ENCODE measurements at places on chromosomes 6 and 20. TPM values are rescaled to one million over a fixed set of nuclear protein-coding genes. Genes with fewer than 3 reads are reported as not detected.
A peak's percentile ranks its signal among the peaks of the same experiment; 100 is the strongest.

DNA sequence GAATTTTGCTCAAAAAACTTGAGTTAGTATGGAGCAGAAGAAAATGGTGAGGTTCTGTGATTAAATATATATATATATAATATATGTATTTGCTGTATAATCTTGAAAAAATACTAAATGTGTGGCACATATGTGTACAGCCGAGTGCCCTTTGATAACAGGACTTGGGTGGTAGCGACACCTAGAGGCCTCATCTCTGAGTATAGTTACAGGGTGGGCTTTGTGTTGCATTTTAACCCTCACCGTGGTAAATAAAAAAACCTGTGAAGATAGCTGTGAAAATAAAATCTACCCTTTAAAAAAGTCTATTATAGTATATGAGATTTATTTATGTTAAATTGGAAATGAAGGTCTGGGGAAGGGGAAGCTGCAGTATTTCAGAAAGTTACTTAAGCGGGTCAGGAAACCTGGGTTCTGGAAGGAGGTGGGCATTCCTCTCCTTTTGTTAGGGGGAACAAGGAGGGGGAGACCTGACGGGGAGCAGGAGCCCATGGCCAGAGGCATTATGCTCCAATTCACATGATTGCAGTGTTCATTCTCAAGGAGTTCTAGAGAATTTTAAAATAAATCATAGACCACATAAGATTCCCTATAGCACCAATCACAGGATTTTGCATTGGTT, 82.7 kb downstream of the SH3BGRL2 start:
- peak; percentile 73 for DNase-seq

DNA sequence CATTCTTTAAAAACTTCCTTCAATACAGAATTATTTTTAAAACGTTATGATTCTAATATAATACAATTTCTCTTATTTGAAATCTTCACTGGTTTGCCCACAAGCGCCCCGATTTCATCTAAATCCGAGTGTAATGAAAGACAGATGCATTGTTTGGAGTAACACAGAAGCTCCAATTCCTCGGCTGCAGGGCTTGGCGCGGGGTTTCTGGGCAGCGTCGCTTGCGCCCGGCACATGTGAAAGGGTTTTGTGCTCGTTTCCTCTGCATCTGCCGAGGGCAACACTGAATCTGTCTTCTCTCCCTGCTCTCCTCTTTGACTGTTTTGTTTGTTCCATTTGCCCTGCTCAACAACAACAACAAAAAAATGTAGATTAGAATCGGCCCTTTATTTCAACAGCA, 248.6 kb upstream of the QKI start:
- DNase-seq: no peak

GRCh38 chr6:143180826-143181225, 120.1 kb downstream of the AIG1 start:
- no peak for DNase-seq

DNA sequence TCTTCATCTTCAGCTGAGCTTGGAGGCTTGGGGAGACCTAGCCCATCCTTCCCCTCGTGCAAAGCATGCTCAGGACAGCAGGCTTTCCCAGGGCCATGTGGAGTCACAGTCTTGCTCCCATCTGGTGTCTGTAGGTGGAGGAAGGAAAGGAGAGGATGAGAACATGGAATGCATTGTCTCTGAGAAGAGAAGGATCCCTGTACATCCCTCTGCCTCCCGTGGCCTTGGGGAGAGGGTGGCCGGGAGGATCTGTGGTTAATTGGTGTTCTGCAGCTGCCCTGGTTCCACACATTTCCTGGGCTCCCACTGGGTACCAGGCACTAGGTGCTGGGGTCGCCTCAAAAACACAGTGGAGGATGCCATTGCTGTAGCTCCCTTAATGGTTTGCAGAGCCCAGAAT, 134.5 kb downstream of the PHACTR3 start:
- DNase-seq: no peak

- no peak for DNase-seq
Measured at GRCh38 chr6:92124200-92124651, 1295.1 kb downstream of the EPHA7 start.

GRCh38 chr20:19016140-19016497, 196.3 kb upstream of the SLC24A3 start:
- no peak for DNase-seq

GRCh38 chr20:57499676-57500075, 25.3 kb downstream of the CTCFL start:
- no peak for DNase-seq

DNA sequence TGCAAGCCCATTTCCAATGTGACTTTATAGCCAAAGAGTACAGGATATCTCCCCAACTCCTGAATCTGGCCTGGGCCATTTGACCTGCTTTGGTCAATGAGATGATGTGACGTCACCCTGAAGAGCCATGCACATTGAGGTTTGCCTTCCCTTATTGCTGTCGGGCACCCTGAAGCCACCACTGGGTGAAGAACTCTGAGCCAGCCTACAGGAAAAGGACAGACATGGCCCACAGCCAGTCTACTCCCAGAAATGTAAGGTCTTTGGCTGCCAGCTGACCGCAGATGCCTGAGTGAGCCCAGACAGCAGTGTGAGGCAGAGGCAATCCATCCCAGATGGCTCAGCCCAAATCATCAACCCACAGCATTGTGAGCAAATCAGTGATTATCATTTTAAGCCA, 3.7 kb upstream of the SYNDIG1 start:
- no peak for DNase-seq

DNA sequence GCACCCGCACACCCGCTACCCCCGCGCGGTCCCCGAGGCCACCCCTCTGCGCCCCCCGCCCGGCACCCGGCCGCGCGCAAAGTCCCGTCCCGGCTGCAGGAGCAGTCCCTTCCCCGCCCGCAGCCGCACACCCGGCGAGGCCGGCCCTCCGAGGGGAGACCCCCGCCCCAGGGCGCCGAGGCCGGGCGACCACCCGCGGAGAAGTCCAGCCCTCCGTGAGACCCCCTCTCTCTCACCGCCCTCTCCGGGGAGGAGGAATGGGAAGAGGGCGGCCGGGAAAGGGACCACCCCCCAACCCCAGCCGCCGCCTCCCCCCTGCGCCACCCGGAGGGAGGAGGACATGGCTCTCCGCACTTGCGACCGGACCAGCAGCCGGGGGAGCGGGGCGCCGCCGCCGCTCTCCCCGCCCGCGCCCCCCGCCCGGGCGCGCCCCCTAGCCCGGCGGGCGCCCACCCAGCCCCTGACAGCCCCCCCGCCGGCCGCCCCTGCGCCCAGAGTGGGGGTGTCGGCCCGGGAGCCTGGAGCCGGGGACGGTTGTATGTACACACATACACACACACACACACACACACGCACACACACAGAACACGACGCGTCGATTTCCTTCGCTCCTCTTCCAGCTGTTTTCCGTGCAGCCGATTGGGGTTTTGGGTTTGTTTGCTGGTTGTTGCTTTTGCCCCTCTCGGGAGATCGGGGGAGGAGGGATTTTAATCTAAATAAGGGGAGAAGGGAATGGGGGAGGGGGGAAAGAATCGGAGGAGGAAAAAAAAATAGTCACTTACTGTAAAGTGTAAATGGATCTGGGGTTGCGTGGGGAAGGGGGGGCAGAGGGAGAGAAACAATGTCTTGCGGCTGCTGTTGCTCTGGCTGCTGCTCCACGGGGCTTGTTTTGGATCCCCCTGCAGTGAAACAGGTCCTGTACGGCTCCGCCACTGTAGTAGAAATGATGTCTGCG, at the start of gene ATXN1:
Gene ATXN1 (minus strand): TSS at position 945 of the 955 bp plus-strand sequence.
- DNase-seq: peak; percentile 64

DNA sequence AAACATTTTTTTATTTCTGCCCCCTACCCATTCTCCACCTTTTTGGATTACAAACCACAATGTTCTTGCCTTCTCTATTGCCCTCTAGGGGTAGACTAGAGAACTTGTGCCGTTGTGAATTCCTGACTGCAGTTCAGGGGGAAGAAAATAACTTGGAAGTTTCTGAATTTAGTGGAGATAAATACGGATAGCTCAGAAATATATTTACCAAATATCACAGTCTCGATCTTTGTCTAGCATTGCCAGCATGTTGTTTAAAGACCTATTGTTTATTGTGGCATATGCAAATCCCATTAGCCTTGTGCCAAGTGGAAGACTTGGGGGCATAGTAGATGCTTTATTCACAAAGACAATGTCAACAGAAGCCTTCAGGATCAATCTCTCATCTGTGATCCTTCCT, 154.1 kb upstream of the MMS22L start:
- DNase-seq: no peak

DNA sequence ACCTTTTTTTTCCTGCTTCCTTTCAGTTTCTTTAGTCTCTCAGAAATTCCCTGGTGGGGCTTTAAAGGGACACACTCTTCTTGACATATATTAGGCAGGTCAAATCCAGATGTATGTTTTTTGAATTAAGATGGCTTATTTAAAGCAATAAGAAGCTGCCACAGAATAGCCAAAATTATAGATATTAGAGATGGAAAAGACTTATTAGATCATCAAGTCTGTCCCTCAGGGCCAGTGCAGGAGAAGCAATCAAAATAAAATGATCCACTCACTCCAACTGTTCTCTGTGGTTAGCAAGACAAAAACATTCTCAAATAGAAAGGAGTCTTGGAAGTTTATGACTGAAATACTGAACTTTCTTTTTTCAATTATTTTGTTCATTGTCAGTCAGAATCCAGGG, 462.8 kb downstream of the CDC5L start:
- no peak for DNase-seq

DNA sequence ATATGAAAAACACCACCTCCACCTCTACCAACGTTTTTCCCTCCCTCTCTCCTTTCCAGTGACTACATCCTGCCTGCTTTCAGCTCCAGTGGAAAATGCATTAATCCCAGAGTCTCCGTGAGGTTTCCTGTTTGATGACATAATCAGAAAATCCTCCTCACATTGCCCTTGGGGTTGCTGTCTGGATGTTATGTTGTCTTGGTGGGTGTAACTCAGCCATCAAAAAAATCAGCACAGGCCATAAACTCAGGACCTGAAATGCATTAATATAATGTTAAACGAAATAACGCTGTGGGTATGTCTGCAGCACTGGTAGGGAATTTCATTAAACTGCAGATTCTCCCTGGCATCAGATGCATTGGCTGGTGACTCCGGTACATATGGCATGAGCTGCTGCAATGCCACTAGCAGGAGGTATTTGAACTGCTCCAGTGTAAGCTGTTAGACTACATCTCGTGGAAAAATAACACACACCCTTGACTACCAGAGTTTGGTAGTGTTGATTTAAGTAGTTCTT, 297.8 kb downstream of the PRL start:
- no peak for DNase-seq

GRCh38 chr6:132491303-132491702, 21.6 kb downstream of the STX7 start:
- peak; percentile 25 for DNase-seq

- DNase-seq: no peak
Measured at GRCh38 chr6:36657942-36658544, 20.5 kb upstream of the CDKN1A start.

- DNase-seq: no peak
Measured at GRCh38 chr6:4870821-4871494, 94.8 kb downstream of the CDYL start.

GRCh38 chr6:12083763-12084162, 71.7 kb downstream of the HIVEP1 start:
- DNase-seq: no peak

DNA sequence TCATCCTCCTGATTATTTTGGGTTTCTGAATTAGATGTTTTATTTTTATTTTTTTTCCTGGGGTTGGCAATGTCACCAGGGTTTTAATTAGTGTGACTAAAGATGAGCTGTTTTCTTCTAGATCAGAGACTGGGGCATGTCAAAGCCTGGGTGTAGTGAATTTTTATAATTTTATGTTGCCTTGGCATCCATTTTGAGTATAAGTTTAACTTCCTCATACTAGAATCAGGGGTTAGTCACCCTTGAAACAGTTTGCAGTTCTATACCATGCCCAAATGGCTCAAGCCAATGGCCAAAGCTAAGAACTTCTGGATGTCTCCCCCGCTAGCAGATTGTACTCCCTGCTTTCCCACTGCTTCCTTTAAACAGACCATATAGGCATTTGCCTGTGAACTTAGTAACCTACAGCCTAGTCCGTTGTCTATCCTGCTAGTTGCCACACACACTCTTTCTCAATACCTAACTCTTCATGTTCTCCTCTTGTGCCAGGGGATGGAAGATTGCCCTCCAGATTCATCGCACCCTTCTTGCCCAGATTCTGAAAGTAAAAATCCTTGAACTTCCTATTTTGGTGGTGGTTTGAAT, 54.5 kb downstream of the KIAA0408 start:
- no peak for DNase-seq

GRCh38 chr6:7050872-7051779, 56.6 kb upstream of the RREB1 start:
- DNase-seq: peak; percentile 48

- no peak for DNase-seq
Measured at GRCh38 chr6:47817749-47818148, 35.9 kb downstream of the OPN5 start.

DNA sequence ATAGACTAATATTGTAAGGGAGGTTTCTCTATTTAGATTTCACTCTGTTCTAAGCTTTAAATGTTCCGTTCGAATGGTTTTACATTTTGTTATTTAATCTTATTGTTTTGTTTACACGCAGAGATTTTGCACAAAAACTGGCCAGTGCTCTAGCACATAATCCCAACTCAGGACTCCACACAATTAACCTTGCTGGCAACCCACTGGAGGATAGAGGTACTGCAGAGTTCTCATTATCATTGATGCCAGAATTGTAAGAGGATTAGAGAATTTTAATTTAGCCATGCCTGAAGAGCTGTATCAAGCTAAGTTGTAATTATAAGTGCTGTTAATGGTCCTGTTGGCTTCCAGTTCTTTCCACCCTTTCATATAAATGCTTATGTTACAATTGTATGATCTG, 179.7 kb upstream of the SCGN start:
- no peak for DNase-seq

GRCh38 chr20:11993886-11994461, 76.3 kb downstream of the BTBD3 start:
- no peak for DNase-seq

DNA sequence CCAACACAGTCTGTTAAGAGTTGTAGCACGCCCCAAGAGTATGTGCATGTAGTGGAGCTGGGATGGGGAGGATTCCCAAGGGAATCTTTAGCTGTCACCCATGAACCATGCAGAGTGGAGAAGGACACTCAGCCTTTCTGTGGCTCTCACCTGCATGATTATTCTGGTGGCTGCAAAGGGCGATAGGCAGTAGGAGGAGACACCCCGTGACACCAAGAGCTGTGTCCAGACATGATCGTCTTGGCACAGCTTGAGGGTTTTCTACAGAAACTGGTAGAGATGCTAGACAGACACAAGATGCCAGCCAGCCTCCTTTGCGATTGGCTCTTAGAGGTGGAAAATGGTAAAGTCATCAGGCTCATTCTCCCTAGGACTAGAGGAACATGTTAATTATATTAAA, 3.1 kb upstream of the CSE1L start:
- DNase-seq: no peak

DNA sequence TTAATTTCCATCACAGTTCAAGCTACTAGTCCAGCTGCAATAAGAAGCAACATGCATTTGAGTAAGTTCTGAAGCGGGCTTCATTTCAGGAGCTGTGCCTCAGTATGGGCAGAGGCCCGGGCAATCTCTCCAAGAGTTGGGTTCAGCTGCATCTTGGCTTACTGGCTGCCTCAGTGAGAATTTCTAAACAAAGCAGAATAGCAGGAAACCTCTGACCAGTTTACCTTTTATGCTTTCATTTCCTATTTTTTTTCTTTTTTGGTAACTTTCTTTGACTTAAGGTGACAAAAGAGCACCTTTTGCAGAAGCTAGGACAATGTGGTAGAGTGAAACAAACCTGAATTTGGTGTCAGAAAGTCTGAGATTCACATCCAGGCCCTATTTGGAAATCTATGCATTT, 51.0 kb upstream of the FBXO30 start:
- DNase-seq: peak; percentile 5

Gene CD40
- total RNA-seq: 3.3 TPM

Gene SAMD5
- total RNA-seq: not detected

Gene ACAT2
- 74.1 TPM for total RNA-seq

Gene FAM209B
- total RNA-seq: not detected

Gene CALHM5
- not detected for total RNA-seq

Gene IBTK
- 27.7 TPM for total RNA-seq

Gene TFAP2D
- total RNA-seq: not detected
